OCI-LY7 (cell line): ENCODE measurements at places on chromosomes 1 and 21.
A peak's percentile ranks its signal among the peaks of the same experiment; 100 is the strongest.

- peak; percentile 31 for DNase-seq
Measured at GRCh38 chr1:203026031-203026665, at the start of gene PPFIA4. TSS of gene PPFIA4 (plus strand) at chr1:203026491. CDS start at chr1:203039009, 12,518 bp downstream.

DNA sequence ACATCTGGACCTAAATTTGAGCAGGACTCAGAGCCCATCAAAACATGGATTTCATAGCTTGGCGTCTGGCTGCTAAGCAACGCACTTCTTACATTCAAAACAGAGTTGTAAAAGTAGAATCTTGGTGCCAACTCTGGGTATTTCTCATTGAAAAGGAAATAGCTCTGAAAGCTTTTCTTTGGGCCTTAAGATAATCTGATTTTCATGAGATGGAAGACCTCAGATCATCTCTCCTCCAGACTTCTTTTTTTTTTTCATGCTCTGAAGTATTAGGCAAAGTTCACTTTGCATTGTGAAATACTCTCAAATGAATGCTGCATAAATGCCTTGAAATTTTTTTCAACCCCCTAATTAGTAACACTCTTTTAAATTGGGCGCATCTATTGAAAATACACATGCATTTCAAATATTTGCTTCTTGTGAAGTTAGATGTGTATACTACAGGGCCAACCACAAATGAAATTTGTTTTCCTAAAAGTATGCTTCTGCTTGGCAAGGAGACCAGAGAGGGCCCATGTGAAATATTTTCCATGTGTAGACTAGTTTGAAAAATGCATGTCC is 4.2 kb downstream of the ADAMTS5 start:
- no peak for DNase-seq

- DNase-seq = no peak
Measured at GRCh38 chr1:75328691-75329090, 194.5 kb downstream of the LHX8 start.

DNA sequence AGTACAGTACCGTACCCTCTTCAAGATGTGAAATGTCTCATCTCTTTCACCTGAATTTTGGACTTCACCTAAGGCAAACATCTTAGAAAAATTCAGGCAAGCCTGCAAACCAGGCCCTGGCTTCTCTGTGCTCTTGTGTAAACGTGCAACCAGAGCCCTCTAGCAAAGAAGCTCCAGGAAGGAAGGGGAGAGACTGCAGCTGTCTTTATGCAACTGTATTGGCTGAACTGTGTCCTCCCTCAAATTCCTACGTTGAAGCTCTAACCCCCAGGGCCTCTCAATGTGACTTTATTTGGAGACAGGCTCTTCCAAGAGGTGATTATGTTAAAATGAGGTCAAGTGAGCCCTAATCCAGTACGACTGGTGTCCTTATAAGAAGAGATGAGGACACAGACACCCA is 60.3 kb downstream of the SLC45A1 start:
- no peak for DNase-seq

GRCh38 chr1:55580845-55581332 is 365.7 kb upstream of the USP24 start:
- no peak for DNase-seq

- DNase-seq = no peak
Measured at GRCh38 chr1:164772635-164773034, 213.7 kb downstream of the PBX1 start.

- DNase-seq = peak; percentile 7
Measured at GRCh38 chr1:197481101-197481500, 213.0 kb downstream of the CRB1 start.

DNA sequence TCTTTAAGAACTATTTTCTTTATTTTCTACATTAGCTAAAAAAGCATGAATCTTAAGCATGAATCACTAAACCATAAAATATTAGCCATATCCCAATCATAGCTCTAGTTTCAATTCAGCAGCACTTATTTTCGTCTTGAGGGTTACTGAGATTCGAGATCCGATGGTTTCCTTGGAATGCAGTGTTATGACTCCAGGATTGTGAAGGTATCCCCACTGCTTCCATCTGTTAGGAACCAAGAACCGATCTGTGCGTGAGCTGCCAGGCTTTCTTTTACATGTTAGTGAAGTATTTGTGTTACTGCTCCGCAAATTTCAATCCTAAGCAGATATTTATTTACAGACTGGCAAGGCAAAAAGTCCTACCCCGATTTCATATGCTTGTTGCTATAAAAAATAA is 18.8 kb downstream of the TNFRSF9 start:
- DNase-seq = no peak

GRCh38 chr21:38921511-38922251 is 116.0 kb downstream of the ETS2 start:
- DNase-seq = no peak

DNA sequence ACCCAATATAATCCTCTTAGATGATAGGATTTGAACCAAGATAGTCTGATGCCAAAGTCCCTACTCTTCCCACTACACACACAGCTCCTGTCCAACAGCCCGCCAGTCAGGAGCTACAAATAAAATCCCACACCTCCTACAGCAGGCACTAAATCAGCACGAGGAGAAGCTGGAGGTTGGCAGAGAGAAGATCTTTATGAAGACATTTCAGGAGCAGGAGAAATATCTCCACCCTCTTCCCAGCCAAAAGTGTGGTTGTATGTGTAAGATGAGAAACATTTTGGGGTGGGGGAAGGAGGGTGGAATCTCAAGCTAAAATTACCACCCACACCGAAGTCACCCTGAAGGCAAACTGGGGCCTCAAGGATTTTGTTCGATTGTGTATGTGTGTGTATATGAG is 54.5 kb downstream of the PLXNA2 start:
- DNase-seq = no peak

GRCh38 chr1:241579434-241579833 is 47.3 kb downstream of the KMO start:
- DNase-seq = no peak

DNA sequence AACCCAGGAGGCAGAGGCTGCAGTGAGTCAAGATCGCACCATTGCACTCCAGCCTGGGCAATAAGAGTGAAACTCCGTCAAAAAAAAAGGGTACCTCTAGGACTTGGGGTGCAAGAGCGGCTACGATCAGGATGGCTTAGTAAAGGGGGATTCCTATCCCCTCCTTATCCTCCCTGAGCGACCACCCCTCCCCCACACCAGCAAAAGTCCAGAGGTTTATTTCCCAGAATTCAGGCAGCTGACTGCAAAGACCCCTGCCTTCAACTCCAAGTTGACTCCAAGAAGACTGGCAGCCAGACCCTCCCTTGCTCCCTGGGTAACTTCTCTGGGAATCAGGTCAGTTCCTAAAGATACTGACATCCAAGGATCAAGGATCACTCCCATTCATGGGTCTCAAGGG is 12.4 kb upstream of the PRDM16 start:
- no peak for DNase-seq

DNA sequence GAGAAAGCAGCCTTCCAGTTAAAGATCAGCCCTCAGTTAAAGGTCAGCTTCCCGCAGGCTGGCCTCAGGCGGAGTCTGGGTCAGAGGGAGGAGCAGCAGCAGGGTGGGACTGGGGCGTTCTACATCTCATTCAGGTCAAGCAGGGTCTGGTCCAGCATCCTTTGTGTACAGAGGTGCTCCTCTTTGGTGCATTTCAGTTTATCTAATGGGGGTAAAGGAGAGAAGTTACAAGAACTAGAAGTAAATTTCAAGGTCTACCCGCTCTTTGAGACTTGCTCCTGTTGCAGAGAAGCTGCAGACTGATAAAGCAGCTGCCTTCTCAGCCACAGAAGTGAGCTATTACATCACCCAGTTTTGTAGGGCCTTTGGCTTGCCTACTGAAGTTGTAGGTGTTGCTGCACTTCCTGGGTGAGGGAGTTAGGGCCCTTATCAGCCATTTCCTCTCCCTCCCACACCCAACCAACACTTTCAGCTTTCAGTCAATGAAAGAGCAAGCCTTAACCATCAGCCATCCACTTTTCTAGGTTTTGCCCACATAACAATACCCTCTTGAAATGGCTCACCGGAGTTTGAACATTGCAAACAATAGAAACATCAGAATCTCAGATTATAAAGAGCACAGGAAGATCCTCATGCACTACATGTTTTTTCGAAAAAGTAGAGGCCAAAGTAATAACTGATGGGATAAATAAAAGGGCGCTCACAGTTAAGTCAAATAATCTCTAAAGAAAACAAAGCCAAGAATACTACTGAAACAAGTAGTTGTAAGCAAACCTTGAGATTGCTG is 2.8 kb upstream of the NUP210L start:
- DNase-seq = peak; percentile 75

DNA sequence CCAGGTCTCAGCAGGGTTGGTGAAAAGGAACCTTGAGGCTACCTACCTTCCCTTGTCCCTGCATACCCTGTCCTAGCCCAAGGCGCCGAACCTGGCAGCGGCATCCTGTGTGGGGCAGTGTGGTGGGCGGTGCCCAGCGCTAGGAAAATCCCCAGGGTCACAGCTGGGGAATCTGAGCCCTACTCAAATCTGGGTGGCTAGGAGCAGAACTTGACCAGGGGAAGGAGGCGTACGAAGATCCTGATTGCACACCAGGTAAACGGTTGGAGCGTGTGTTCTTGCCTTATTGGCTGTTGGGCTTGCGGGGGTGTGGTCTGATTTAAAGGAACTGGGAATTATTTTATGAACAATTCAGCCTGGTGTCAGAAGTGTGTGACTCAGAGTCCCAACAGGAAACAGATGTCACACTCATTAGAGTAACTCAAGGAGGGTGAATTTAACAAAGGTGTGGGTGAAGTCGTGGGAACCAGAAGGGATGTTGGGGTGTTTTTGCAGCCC is 118.6 kb downstream of the LRIG2 start:
- no peak for DNase-seq

DNA sequence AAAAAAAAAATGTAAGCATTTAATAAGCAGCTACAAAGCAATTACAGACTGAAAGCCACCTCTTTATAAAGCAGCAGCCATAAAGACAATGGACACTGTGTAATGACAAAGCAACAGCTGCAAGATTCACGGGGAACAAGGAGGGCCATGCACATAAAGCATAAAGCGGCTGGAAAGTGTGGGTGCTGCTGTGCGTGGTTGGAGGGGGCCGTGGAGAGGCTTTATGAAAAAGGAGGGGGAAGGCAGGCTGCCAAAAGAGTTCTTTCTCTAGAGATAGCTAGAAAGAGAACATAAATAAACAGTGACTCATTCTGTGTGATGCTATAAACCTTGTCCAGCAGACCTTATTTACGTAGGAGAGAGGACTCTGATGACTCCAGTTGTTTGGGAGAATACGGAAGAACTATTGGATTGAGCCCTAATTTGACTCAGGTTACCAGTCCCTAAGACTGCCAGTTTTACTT is 49.3 kb downstream of the ADAMTS1 start:
- no peak for DNase-seq

DNA sequence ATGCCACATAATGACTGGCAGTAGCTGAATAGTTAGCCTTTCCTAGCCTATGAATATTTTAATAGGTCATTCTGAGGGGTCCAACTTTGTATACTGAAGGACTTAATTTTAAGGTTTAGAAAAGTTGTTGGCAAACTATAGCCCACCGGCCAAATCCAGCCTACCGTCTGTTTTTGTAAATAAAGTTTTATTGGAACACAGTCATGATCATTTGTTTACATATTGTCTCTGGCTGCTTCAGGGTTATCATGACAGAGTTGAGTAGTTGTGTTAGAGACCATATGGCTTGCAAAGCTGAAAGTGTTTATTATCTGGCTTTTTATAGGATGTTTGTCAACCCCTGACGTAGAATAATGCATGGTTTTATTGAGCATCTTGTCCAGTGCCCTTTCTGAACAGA is 73.4 kb downstream of the NTMT2 start:
- DNase-seq = no peak

DNA sequence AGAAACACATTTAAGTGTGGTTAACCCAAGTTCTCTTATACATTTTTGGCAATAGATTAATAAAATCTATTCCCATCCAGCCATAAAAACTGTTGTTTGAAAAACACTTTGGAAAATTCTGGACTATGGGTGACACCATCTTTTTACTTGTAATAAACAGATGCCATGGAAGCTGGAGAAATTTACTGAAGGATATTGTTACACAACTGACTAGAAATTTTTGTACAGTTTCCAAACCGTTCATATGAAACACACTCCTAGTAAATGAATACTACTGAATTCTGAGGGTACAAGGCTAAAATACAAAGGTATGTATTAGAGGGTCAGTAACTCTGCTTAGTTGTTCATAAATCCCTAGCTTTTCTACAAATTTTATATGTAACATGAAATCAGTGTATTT is 48.7 kb downstream of the TRIM33 start:
- DNase-seq = no peak

DNA sequence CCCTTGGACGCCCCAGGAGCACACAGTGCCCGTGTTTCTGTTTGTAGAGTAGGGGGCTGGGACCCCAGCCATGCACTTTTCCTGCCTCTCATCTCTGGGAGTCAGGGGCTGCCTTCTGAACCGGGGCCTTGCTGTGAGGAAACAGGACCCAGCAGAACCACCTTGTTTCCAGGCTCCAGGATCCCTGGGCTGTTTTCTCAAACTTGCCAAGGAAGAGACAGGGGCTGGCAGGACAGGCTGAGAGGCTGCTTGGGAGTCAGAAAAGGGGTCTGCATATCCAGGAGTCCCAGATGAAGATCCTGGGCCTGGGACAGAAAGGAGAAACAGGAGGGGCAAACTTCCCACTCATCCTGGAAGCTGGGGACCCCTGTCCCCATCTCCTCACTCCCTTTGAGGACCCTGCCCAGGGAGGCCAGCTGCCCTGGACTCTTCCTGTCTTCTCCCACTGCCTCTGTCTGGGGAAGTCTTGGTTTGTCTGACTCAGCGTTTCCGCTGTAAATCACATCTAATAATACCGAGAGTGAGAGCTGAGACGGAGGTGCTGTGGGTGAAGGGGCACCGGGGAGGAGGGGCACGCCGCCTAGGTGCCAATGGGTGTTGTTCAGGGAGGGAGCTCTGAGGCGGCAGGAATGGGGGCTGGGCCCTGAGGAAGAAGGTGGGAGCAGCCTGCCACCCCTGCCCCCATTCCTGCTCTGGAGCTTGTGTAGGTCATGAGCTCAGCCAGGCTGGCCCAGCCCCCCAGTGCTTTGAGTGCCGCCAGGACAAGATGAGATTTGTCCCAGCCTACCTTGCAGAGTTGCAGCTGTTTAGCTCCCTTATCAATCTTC is 16.7 kb downstream of the POU3F1 start:
- peak; percentile 25 for DNase-seq

- DNase-seq = peak; percentile 18
Measured at GRCh38 chr21:42614811-42615351, 38.5 kb upstream of the PDE9A start.

DNA sequence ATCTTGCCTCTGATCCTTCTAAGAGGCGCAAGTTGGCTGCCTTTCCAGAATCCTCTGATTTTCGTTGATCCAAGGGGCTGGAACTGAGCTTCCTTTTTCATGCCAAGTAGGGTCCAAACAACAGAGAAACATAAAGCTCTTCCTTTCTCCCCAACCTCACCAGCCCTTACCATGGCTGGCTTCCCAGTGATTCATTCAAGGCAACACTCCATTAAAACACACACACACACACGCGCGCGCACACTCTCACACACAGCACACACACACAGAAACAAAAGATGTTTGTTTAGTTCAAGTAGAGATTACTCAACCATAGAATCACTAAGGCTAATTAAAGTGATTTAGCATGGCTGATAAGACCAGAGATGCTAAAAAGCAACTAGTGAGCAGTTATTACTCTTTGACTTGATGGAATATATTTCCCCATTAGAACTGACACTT is 13.0 kb upstream of the GUCA2A start:
- DNase-seq = no peak

GRCh38 chr1:212514056-212514614 is 81.4 kb downstream of the NENF start:
- DNase-seq = no peak

- DNase-seq = no peak
Measured at GRCh38 chr1:236035681-236036101, 29.2 kb downstream of the NID1 start.

- DNase-seq = no peak
Measured at GRCh38 chr1:61013946-61014667, 68.3 kb upstream of the NFIA start.
